ENCODE measurements at places on chromosomes 4 and X.

DNA sequence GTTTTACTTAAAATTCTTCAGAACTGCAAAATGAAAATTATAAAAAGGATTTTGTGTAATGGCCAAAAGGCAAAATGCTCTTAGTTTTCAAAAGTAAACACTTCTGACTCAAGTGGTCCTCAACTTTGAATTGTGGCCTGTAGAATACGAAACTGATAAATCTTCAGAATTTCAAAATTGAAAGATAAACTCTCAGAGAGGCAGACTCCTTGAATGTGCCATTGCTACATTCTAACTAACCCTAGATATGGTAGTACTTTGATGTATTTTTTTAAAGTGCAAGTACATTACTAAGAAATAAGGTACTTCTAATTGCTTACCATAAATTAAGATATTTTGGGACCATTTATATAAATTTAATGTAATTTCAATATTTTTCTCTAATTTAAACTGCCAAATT is 44.4 kb downstream of the TNIP3 start:
- no peak for DNase-seq

GRCh38 chr4:10577018-10577417 is 107.5 kb downstream of the CLNK start:
- DNase-seq: no peak

DNA sequence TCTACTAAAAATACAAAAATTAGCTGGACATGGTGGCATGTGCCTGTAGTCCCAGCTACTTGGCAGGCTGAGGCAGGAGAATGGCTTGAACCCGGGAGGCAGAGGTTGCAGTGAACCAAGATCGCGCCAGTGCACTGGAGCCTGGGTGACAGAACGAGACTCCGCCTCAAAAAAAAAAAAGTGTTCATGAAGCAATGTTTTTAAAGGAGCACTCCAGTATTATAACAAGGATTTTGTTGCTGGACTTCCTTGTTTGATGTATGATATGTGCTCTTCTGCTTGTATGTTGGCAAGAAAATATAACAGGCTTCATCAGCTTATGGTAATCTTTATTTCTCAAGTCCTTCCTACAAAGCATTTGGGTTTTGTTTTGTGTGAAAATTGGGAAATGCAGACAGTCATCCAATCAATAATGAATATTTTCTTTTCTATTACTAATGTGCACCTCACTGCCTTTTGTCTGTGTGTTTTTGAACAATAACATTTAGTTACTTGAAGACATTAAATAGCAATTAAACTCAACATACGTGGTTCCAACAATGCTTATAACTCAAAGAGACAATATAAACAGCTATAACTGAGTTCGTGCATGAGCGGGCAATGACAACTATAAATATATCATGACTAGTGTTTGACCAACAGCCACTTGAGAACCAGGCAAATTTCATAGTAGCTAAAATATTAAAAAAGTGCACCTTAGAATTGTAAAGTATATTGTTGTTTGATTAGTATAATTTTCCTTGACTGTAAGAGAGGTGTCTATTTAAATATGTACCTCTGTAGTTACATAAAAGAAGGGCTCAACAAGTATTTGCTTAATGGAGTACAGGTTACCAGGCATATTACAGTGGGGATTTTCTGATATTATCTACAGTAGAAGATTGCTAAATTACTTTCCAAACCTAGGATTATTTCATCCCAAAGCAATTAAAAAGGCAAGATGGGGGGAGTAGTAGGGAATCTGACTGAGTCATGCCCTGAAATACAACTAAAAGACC is 210.7 kb downstream of the PPP3CA start:
- no peak for DNase-seq

- no peak for DNase-seq
Observed at GRCh38 chr4:137430171-137430570, 102.1 kb downstream of the PCDH18 start.

- no peak for DNase-seq
Observed at GRCh38 chr4:165379678-165380064, 863 bp downstream of the CPE start.
